ENCODE measurements at places on chromosomes 2 and 18.

GRCh38 chr2:220165401-220165800 lies 538.0 kb downstream of the SLC4A3 start:
- no peak for DNase-seq

DNA sequence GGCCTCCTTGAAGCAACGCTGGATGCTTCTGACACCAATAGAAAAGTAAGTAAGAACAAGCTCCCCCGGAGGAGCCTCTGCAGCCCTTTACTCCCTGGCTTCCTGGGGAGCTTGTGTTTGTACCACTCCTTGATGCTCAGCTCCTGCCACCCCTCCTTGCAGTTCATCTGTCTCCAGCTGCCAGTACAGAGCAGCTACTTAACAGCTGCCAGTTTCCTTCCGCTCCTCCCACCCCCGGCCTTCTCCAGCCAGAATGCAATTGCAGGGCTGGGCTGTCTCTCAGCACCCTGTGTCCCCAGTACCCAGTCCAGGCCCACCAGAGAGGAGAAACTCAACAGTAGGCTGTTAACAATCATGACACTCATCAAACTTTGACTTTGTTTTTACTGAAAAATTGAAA lies 109.4 kb downstream of the AOX1 start:
- peak; percentile 88 for DNase-seq

DNA sequence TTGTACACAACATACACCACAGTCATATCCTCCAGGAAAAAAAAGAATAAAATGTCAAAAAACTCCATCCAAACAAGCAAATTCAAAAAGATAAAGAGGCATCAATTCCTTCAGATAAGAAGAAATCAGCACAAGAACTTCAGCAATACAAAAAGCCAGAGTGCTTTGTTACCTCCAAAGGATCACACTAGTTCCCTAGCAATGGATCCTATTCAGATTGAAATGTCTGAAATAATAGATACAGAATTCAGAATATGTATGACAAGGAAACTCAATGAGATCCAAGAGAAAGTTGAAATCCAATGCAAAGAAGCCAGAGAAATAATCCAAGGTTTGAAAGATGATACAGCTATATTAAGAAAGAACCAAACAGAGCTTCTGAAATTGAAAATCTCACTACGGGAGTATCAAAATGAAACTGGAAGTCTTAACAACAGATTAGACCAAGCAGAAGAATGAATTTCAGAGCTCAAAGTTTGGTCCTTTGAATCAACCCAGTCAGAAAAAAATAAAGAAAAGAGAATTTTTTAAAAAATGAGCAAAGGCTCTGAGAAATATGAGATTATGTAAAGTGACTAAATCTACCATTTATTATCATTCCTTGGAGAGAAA lies 80.6 kb downstream of the TRABD2A start:
- no peak for DNase-seq

- DNase-seq = no peak
These were observed 718.1 kb upstream of the ID2 start for GRCh38 chr2:7963787-7964186.

GRCh38 chr2:238771218-238771617 lies 76.7 kb upstream of the TWIST2 start:
- no peak for DNase-seq

DNA sequence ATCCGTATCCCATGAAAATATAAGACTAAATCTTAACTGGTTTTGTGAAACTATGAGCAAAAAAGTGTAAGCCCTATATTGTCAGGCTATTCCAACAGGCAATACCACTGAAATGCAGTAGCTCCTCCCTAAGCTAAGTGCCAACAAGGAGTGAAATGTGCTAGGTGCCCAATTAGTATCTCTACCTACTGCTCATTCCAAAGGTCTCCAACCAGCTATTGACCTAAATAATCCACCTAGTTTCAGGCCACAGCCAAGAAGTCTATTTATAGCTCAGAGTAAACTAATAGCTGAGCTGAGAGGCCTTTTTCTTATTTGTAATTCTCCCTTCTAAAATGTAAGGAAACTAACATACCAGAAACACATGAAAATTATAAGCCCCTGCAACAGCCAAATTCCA lies 482.2 kb downstream of the DCC start:
- DNase-seq = no peak

DNA sequence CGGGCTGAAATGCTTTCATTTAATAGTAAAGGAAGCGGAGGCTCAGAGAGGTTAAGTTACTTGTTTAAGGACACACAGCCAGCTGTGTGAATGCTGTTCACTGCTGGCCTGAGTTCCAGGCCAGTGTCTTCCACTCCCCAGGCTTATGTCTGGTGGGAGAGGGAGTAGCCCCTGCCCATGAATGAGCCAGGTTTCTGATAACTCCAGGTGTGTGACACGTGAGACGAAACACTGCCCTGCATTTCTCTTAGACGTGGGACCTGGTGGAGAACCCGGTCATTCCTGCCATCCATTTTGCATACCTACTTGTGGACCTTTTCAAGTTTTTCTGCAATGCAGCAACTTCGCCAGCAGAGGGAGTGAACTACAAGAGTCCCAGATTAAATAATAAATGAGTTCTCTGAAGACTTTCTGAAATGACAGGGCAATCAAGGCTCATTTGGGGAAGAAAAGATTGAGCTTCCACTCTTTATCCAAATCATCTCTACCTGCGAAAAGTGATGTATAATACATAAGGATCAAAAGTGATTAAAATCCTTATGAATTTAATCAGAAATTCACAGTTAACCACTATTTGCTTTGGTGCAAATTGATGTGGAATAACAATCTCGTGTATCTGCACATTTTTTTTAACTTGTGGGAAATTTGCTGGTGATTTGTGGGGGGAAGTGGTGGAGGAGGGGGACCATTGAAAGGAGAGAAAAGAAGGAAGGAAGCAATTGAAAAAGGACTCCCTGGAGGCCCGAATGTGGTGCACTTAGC lies 79.4 kb upstream of the ASB18 start:
- peak; percentile 68 for DNase-seq

- DNase-seq = no peak
These were observed 73.0 kb downstream of the ATP8B1 start for GRCh38 chr18:57730146-57730545.

DNA sequence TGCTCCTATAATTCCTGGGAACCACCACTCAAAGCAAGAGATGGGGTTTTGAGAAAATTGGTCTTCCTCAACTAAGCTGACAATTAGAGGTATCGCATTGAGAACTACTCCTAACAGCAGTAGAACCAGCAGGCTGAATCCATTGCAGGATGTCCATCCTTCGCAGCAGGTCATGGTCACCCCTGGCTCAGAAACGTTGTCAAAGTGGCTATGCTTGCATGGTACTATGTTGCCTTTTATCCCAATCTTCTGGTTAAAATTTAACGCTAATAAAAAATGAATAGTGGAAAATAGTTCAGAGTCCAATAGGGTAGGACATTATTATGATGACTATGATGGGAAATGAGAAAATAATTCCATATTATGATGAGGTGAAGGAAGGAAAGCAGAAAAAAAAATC lies at the start of gene TM4SF20:
Gene TM4SF20 (minus strand): TSS at position 212 of the 400 bp plus-strand sequence. CDS start 38 bp downstream, at position 174.
- no peak for DNase-seq

GRCh38 chr2:120344214-120344975 lies 1.5 kb upstream of the INHBB start:
- no peak for DNase-seq
